ENCODE measurements at places on chromosomes 1 and 21.
A peak's percentile ranks its signal among the peaks of the same experiment; 100 is the strongest.

- DNase-seq, result no peak
Observed at GRCh38 chr1:66791621-66792610, 9.2 kb downstream of the INSL5 start.

DNA sequence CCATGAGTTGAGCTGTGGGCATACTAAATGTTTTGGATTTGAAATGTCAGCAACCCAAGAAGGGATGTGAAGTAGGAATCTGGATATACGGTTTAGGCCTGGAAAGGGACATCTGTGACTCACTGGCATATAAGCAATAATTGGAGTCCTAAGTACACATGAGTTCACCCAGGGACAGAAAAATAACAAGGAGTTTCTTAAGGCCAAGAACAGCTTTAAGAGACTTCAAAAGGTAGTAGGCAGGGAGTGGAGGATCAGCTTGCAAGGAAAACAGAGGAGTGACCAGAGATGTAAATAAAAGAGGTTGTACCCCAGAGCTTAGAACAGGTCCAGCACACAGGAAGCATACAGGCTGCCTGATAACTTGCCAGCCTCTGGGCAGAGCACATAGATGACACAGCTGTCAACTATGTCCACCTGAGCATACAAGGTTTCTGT, 28.1 kb downstream of the TMEM50B start:
- DNase-seq, result no peak

DNA sequence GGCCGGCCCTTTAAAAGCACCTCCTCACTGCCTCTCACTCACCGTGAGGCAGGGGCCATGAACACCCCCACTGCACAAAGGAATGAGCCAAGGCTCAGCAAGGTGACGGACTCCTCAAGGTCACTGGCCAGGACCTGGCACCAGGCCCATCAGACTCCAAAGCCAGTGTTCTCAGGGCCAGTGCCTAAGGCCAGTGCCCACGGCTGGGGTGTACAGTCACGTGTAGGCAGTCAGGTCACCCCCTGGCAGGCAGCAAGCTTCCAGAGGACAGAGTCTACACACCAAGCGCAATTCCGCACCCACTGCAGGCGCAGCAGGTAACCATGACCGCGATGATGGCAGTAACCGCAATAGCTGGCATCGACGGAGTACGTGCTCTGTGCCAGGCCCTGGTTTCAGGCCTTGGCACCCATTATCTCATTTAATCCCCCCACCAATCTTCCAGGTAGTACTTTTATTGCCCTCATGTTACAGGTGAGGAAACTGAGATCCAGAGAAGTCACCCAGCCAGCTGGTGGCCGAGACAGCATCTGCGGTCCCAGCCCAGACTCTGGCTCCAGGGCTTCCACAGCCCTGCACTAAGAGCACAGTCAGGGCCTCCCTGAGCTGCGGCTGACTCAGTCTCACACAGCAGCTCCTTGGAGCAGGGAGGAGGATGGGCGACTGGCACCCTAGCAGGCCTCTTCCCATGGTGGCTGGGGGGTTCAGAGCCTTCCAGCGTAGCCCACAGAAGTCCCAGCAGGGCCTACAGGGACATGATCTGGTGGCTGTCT, 27.0 kb downstream of the RAP1GAP start:
- DNase-seq, result no peak

DNA sequence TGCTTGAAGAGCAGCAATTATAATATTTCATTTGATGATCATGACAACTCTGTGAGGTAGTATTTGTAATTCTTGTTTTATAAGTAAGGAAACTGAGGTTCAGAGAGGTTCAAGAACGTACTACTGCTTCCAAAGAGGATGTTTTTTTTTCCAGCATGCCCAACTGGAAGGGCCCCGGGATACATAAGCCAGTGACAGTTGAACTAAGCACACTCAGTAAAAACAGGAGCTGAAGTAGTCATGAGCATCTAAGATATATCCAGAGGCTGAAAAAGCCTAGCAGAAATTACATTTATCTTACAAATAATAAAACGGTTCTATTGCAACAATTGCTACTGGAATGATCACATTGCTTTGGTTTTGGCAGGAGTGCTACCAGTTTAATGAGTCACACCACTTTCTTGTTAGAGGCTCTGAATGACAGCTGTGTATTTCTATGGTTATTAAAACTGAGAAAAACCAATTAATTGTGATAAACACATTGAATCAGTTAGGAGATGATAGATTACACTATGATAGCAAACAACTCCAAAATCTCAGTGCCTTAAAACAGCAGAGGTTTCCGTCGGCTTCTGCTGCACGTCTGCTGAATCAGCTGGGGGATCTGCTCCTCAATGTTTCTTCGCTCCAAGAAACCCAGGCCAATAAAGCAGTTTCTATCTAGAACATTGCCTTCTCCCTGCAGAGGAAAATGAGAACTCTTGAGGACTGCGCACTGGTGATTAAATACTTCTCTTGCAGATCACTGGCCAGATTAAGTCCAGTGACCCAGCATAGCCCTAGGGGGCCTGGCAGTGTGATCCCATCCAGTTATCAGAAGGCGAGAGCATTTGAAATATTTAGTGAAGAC, 522.7 kb downstream of the PLPP3 start:
- DNase-seq, result no peak

DNA sequence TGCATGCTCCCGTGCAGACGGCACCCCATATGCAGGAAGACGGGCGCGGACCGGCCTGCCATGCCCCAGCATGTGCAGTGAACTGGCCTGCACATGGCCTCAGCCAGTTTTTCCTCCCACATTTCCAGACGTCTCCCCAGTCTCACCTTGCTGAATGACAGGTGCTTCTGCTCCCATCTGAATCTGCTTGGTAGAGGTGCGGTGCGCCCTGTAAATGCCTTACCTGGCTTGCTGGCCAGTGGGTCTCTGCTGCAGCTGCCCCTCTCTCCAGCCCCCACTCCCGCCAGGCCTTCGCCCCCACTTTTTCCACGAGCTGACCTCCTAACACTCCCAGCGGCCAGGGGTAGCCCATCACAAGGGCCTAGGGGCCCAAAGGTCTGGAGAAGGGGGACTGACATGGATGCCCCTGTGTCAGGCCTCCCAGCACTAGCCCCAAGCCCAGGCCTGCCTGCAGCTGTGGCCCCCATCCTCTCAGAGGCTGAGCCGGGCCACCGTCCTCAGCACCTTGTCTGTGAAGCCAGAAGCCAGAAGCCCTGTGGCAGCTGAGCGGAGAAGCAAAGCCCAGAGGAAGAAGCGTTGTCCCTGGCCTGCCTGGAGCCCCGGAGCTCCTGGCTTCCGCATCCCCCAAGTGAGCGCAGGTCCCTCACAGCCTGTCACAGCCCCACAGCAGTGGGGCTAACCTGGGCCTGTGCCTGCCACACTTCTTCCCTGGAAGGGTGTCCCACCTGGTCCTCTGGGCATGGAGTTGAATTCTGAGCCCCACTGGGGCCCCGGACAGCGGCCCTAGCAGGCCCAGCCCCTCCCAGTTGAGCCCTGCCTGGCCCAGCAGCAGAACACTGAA, 3.7 kb upstream of the SLC19A1 start:
- no peak for DNase-seq

DNA sequence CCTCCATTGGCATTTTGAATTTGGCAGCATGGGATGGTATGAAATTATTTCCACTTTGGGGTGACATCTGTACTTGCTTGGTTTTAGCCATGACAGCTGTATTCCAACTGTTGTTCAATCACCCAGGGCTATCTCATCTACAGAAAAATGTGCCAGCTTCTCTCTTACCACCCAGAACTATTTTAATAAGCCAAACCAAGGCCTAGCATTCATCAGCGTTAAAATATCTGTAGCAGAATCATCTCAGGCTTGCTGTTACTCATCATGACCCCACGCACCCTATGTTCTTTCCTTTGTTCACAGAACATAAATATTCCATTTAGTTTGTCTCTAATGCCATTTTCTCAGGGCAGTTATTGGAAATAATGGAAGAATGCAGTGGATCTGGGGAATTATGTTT, 49.8 kb downstream of the GIPC2 start:
- DNase-seq, result no peak

GRCh38 chr21:17393413-17393812, 119.4 kb upstream of the CXADR start:
- DNase-seq, result no peak

DNA sequence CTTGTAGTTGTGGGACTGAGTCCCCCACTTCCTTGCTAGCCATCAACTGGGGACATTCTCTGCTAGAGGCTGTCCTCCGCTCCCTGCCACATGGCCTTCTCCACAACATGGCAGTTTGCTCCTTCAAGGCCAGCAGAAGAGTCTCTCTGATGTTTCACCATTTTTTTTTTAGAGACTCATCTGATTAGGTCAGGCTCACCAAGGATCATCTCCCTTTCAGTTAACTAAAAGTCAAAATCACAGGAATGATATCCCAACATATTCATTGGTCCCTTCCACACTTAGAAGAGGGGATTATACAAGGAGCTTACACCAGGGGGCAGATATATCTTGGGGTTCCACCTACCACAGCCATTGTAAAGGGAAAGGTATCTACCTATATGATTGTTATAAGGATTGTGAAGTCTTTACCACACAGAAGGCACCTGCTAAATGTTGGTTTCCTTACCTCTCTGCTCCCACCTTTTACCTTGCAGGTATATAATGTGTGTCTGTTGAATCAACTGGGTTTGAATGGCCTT, 23.3 kb downstream of the RIMKLA start:
- DNase-seq, result no peak

DNA sequence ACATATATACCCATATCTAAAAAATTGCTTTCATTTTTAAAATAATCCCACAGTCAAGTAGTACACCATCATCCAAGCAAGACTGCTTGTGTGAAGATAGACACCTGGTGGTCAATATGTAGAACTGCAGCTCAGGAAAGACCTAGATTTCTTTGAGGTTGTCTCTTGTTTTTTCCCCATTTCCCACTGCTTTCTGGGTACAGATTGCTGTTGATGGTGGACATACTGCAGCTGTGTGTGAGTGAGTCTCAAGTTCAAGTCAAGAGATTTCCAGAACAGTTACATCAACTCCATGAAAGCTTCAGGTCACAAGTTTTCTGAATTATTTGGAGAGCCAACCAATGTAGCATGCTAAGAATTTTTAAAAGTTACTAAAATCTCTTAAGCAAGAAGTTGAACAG, 306.4 kb downstream of the DUSP10 start:
- DNase-seq, result peak; percentile 9

GRCh38 chr1:160101717-160102522, 3.5 kb upstream of the IGSF8 start:
- no peak for DNase-seq

- no peak for DNase-seq
Observed at GRCh38 chr1:76274718-76275117, 200.2 kb downstream of the ST6GALNAC3 start.

- DNase-seq, result no peak
Observed at GRCh38 chr1:6827630-6828165, 42.4 kb downstream of the CAMTA1 start.

DNA sequence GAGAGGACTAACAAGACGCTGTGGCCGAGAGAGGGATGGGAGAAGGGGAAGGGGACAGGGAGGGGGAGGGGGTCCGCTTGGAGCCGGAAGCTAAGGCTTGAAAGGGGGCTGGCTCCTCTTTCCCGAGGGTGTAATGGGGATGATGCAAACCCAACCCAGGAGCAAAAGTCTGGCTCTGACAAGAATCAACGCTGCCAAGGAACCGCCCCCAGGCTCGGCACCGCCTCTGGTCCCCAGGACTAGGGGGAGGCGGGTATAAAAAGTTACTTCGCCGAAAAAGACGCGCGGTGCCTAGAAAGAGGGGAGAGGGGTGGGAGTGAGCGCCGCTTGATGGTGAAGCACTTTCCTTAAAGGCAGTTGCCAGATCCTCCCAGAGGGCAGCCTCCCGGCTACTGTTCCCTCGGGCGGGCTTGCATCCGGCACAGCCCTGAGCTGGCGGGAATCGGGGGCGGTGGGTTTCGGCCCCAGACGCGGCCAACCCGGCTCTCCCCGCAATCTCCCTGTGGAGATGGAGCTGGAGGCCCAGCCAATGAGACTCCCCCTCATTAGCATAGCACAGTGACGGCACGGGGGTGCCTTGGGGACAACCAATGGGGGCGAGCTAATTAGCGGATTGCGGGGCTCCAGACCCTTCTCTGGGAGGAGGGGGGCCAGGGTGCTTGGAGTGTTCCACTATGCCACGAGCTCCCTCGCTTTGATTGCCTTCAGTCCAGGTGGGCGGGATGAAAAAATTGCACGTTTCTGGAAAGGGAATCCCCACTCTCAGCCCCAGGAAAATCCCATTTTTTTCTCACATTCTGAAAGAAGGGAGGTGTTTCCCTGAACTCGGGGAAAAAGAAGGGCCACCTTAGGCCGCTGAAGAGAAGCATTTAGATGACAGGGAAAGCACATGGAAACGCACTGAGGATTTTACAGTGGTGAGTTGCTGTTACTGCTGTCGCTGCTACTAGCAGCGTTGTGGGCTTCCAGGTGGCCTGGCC, at the start of gene KCNT2:
TSS of gene KCNT2 (minus strand) at position 51 of the 980 bp plus-strand sequence. CDS start 131 bp downstream, outside the sequence.
- no peak for DNase-seq

DNA sequence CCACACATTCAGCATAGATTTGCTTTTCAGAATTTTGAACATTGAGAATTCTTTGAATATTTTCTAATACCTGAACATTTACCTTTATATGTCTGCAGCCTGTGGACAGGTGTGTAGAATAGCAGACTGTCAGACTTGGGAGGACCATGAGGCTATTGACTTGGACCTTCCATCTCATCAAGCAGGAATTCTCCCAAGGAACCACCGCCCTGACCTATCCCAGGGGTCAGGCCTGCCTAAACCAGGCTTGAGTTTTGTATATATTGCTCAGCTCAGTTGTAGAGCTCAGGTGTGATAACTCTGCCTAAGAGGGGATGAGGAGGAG, 53.2 kb downstream of the RUNX1 start:
- no peak for DNase-seq

DNA sequence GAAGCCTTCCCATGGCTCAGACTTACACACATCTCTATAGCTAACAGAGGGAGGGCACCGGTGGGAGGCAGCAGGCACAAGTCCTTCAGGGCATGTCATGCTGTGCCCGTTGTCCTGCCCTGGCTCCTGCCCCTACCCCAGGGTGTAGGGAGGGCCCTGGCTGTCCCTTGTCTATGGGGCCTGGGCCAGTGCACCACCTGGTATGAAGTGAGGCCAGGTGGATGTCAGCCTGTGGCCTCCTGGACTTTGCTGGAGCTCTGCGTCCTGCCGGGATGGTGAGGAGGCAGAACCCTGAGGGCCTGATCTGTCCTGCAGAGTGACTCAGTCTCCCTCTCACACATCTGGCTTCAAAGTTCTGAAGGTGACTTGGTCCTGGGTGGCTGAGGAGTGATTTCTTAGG, 47.3 kb upstream of the GPR37L1 start:
- no peak for DNase-seq

DNA sequence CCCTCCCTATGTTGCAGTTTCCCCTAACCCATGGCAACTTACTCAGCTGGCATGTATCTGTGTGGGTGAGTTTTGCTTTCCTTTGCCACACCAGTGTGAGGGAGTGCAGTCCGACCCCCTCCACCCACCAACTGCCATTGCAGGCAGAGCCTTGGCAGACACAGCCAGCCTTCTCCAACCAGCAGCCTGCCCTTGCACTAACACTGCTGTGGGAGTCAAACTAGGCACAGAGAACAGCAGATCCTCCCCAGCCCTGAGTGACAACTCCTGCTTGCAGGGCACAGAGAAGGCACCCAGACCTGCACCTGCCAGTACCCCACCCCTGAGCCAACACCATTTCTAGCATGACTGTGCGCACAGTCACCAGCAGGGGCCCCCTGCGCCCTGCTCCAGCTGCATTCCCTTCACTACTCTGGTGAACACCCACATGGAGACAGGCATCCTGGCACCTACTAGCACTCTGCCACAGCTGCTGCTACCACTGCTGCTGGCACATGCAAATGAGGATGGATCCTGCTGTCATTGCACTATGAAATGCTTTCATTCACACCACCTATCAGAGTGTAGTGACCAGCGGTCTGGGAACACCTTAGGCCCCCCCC, 98.4 kb downstream of the MAGI3 start:
- DNase-seq, result no peak

- no peak for DNase-seq
Observed at GRCh38 chr1:1285611-1286311, 5.5 kb downstream of the SCNN1D start.

All from GM18507 (cell line).